ENCODE measurements at places on chromosomes 16 and 17. TPM values are rescaled to one million over a fixed set of nuclear protein-coding genes. Genes with fewer than 3 reads are reported as not detected.

The COX6A2 gene
- not detected for total RNA-seq

The AGRP gene
- total RNA-seq = not detected

The GNAO1 gene
- 1.4 TPM for total RNA-seq

The LPCAT2 gene
- total RNA-seq = 0.12 TPM

The PGAP3 gene
- total RNA-seq = 8.6 TPM

The KIF2B gene
- total RNA-seq = not detected

The HCRT gene
- not detected for total RNA-seq

The SRL gene
- total RNA-seq = not detected

The ESRP2 gene
- total RNA-seq = 0.27 TPM

The CNTNAP1 gene
- total RNA-seq = 1.8 TPM

The CTRB2 gene
- not detected for total RNA-seq

The SLC16A11 gene
- total RNA-seq = 1.5 TPM

The ZNF750 gene
- total RNA-seq = not detected

The KRTAP9-3 gene
- total RNA-seq = not detected

The IL34 gene
- total RNA-seq = not detected

The TBC1D28 gene
- total RNA-seq = not detected

The KRTAP9-2 gene
- not detected for total RNA-seq

The CD300H gene
- total RNA-seq = not detected

The SRCAP gene
- 54.0 TPM for total RNA-seq

The TBX4 gene
- not detected for total RNA-seq

The C16orf87 gene
- total RNA-seq = 18.2 TPM

The STAT5A gene
- 211 TPM for total RNA-seq

The RASD1 gene
- 0.33 TPM for total RNA-seq

The CA7 gene
- 0.12 TPM for total RNA-seq

The CCL16 gene
- total RNA-seq = not detected

The TOP3A gene
- total RNA-seq = 52.4 TPM

The HSD3B7 gene
- 2.2 TPM for total RNA-seq

The PDILT gene
- total RNA-seq = not detected

The RRAD gene
- total RNA-seq = 0.65 TPM

The TSPOAP1 gene
- total RNA-seq = 21.6 TPM

The KRT28 gene
- not detected for total RNA-seq

The CFAP52 gene
- not detected for total RNA-seq

The EMC6 gene
- total RNA-seq = 55.4 TPM

The RGS9 gene
- 6.4 TPM for total RNA-seq

The MMP2 gene
- total RNA-seq = not detected

The CACNG1 gene
- total RNA-seq = not detected

The PLK1 gene
- 81.6 TPM for total RNA-seq

The BICDL2 gene
- 0.46 TPM for total RNA-seq

The C16orf92 gene
- total RNA-seq = not detected

All from activated CD4-positive, alpha-beta memory T cell treated with anti-CD3 and anti-CD28 coated beads for 36 hours (primary cell).